IPS DF 6.9 (cell line): ENCODE measurements at places on chromosomes 2 and 18.

DNA sequence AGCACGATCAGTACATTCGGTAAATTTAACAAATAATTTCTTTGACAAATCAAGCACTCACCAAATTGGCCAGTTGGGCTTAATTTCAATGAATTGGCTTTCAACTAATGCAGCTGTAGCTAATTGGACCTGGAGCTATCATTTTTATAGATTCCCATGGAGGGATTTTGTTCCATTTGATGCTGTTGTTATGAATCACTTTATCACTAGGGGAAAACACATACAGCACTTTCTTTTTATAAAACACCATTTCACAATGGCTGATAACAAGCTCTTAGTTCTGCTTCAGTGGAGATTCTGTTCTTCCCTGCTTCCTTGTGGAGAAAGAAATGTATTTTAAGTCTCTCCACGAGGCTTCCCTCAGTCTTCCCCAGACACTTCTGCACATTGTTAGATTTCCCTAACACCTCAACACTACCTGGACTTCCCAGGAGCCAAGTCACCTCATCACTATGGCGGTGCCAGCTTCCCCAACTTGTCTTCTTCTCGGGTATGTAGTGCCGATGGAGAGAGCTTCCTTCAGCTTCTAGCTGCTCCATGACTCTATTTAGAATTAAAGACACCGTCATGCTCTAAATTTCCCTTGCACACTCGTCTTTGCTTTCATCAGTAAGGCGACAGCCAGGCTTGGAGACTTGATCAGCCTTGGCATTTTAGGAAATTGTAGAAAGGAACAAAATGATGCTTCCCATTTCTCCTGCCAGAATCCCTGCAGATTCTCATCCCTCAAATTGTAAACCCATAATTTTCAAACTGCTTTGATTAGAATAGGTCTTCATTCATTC, 72.0 kb downstream of the INPP5D start:
- no peak overlapping the region for H3K27ac ChIP-seq
- no peaks in the 10 kb centered on the region for H3K27me3 ChIP-seq
- H3K4me3 ChIP-seq: no peak overlapping the region
- no peaks in the 10 kb centered on the region for H3K36me3 ChIP-seq
- DNase-seq: no peak

DNA sequence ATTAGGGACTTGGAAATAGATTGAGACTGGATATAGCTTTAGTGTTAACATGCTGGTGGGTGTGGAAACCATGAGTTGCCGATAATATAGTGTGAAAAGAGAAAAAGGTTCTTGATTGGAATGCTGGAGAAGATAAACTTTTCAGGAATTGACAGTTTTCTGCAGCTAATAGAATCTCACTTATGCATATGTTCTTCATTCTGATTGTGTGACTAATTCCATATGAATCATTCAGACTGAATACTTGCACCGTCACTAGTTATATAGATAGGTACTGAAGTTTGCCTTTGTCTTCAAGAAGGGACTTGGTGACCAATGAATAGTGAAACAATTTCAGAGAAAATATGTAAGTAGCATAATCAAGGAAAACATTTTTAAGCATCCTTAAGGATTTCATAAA, 225.7 kb upstream of the FOSL2 start:
- no peaks in the 10 kb centered on the region for H3K27me3 ChIP-seq
- H3K36me3 ChIP-seq: no peaks in the 10 kb centered on the region
- H3K4me3 ChIP-seq: no peak overlapping the region

DNA sequence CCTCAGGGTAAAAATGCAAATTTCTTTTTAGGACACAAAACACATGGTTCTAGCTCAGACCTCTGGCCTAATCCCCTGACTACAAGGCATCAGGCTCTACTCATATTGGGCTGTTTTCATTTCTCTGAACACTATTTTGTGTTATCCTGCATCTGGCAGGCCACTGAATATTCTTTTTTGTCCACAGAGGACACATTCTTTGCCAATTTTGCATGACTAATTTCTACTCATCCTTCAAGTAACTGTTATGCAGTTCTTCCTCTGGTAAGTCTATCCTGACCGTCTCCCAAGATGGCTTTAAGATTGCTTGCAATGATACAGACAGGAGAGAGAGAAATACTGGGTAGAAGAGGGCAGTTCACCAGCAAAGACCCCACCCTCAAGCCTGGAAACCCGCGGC, 107.6 kb upstream of the RGPD4 start:
- H3K4me3 ChIP-seq: no peak overlapping the region
- no peak overlapping the region for H3K27ac ChIP-seq
- H3K4me1 ChIP-seq: no peaks in the 10 kb centered on the region
- H3K27me3 ChIP-seq: no peaks in the 10 kb centered on the region
- no peaks in the 10 kb centered on the region for H3K36me3 ChIP-seq
- no peak for DNase-seq

- no peak for DNase-seq
- H3K27ac ChIP-seq: no peak overlapping the region
- H3K4me3 ChIP-seq: no peak overlapping the region
- no peaks in the 10 kb centered on the region for H3K4me1 ChIP-seq
Measured at GRCh38 chr2:121613152-121613551, 36.1 kb downstream of the CLASP1 start.
